ENCODE measurements at places on chromosomes 3 and 15. TPM values are rescaled to one million over a fixed set of nuclear protein-coding genes. Genes with fewer than 3 reads are reported as not detected.

DNA sequence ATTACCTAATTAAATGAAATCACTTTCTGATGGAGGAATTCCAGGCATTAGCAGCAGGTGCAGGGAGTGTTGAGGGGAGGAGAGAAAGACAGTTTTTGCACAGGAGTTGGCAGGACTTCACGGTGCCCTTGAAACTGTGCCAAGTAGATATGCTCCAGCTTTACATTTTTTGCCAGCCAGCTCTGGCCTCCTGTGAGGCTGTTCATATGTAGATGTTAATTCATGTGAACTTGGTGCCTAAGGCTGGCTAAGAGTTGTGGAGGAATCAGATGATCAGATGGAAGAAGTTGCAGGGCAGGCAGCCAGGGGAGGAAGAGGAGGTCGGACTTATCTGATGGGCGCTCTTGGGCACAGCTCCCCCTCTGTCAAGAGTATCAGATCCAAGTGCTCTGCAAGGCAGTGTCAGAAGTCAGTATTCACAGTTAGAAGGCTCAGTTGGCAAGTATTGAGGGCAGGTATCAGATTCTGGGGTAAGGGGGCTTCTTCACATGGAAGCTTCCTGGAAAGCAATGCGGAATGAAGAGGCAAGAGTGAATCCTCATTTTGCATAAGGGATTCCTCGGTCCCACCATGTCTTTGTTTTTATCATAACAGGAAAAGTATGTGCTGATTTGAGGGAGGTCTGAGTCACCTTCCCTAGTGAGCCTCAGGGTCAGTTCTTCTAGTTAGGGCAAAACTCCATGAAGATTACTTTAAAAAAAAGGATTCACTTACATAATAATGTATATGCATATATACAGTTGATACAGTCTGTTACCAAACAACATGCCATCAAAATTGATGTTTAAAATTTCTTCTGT is 172.6 kb upstream of the UMPS start:
- no peak for DNase-seq

DNA sequence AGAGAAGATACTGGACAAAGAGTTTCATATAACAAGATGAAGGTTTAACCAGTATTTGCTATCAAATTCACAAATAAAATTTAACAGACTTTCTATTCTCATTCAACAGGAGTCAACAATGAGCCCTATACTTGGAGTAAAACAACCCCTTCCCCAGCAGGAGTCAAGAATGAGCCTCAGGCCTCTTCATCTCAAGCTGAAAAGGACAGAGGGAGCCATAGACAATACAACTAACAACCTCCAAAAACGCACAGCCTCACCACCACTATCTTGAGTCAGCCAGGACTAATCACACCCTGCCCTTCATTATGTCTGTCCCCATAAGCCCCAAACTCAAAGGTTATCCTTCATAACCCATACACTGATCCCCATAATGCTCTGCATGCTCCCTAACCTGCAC is 36.4 kb downstream of the ETFA start:
- no peak for DNase-seq

Gene DPP8
- total RNA-seq, result 64.8 TPM

GRCh38 chr3:81602781-81603180 is 158.7 kb downstream of the GBE1 start:
- no peak for DNase-seq

Gene ERICH6
- 3.7 TPM for total RNA-seq

DNA sequence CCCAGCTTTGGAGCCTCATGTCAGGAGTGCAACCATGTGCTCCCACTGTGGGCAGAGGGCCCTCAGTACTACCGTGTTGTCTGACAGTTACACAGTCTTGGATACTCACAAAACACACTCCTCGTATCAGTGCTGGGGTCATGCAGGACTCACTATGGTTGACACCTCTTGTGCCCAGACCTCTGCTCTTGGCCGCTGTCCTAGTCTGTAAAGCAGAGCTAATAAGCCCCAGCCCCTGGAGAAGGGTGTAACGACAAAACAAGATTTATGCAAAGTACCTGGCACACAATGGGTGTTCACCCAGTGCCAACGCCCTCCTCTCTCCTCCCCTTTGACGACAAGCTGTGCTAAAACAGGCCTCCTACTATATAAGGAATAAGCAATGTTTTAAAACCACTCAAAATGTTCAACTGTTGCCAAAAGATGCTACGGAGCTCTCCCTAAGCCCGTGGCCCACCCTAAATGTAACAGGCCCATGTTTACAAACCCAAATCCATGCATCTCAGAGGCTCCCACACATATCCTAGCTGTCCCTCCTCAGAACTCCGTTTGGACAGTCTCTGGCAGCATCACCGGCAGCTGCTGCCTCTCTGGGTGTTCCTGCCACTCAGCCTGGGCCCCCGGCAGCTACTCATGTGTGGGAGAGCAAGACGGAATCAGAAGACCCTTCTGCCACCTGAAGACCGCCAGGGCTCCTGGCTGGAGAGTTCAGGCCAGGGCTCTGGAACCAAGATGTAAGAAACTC is 65.8 kb downstream of the MRPL46 start:
- no peak for DNase-seq

- DNase-seq, result peak; percentile 68
Observed at GRCh38 chr3:196694202-196694638, 17.8 kb downstream of the CEP19 start.
